Eye (tissue), 1 donor: ENCODE measurements at places on chromosomes 13 and 19.

GRCh38 chr13:34070006-34070405 is 252.1 kb downstream of the RFC3 start:
- no peak for DNase-seq

DNA sequence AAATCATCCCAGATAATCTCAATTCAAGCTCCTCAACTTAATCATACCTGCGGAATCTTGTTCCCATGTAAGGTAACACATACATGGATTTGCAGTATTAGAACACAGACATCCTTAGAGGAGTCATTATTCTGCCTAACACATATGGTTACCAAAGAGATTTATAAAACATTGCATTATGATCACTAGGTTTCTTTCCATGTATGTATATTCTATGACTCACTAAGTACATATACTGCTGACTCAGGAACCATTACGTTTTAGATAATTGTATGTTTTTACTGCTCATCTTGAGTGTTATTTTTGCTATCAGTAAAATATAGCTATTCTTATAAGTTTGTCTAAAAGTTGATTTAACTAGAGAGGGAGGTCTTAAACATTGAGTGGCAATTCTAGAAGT is 182.9 kb downstream of the SLITRK6 start:
- DNase-seq, result no peak

DNA sequence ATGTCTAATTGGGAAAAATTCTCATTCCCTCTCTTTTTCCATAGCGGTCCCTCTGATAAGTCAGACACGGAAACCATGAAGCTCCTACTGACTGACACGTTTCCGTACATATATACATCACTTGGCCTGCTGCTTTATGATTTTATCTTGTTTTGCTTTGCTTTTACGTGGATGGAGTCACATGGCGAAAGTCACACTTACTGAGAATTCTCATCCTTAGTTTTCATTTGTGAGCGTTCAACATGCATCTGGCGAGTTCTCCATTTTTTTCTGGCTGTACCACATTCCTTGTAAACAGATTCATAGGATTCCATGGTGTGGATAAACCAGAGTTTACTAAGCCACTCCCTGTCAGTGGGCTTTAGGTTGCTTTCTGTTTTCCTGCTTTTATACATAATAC is 21.2 kb downstream of the PGPEP1 start:
- DNase-seq, result no peak

GRCh38 chr13:43785261-43785649 is 1.5 kb downstream of the ENOX1 start:
- no peak for DNase-seq

DNA sequence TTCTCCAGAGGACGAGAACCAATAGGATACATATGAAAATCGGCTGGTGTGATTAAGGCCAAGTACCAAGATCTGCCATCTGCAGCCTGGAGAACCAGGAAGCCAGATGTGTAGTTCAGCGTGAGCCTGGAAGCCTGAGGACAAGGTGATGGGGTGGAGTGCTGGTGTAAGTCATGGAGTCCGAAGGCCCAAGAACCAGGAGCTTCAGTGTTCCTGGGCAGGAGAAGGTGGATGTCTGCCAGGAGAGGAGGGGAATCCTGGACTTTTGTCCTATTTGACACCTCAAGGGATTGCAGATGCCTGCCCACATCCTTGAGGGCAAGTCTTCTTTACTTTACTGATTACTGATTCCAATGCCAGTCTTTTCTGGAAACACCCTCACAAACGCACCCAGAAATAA is 71.5 kb downstream of the SPATA13 start:
- DNase-seq, result no peak

- peak; percentile 54 for DNase-seq
Measured at GRCh38 chr19:47495478-47496372, 11.7 kb upstream of the KPTN start.

DNA sequence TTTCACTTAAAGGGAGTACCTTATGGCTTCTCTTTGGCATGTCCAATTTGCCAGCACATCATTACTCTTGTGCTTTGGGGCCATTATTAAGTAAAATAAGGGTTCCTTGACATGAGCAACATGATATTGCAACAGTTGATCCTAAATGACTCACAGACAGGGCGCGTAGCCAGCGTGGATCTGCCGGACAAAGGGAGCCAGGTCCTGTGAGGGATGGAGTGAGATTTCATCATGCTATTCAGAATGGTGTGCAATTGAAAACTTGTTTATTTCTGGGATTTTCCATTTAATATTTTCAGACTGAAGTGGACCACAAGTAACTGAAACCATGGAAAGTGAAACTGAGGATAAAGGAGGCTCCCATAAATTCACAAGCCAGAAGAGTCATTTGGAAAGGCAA is 48.6 kb upstream of the WASF3 start:
- DNase-seq, result no peak

DNA sequence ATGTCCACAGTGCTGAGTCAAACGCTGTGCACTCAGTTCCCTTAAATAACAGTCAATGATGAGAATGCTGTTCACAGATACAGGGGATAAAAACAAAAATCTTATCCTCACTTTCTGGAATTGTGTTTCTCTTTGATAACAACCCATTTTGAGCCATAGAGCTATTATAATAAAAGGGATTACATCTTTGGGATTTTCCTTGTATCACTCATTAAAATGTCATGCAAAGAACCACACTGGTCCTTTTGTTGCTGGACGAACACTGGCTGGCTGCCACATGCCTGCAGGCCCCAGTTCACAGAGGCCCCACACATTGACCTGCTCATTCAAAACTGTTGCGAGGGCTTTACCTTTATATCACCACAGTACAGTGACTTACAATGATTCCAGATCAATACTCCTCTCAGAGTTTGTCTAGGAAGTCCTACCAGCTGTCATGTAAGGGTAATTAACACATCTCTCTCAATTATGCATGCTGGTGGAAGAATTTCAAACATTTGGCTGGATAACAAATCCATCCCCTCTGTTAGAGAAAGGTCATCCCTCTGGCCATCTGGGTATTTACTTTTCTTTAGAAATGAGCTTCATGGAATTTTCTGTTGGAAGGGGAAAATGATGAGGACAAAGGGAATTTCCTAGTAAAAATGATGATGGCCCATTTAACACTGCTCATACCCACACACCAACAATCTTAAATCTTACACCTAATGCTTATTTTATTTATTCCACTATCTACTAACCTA is 85.9 kb downstream of the MBNL2 start:
- peak; percentile 79 for DNase-seq
